ENCODE measurements at places on chromosomes 1 and 21.

GRCh38 chr1:2351723-2352122 lies 39.6 kb downstream of the MORN1 start:
- no peak for DNase-seq

DNA sequence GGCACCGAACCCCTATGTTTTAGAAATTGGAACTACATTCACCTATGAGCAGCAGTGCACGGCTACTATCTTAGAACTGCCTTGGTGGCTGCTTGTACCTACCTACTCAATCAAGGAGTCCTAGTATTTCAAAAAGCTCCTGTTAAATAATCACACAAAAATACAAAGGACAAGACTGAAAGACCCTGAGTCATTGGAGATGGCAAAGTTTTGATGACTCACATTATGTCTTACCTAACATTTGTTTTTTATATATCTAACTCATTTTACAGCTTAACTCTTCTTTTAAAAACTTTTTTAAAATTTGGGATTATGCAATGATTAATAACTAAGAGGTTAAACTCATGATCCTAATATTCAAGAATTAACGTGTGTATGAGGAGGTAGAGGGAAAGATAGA lies 1206.0 kb upstream of the TMPRSS15 start:
- no peak for DNase-seq

DNA sequence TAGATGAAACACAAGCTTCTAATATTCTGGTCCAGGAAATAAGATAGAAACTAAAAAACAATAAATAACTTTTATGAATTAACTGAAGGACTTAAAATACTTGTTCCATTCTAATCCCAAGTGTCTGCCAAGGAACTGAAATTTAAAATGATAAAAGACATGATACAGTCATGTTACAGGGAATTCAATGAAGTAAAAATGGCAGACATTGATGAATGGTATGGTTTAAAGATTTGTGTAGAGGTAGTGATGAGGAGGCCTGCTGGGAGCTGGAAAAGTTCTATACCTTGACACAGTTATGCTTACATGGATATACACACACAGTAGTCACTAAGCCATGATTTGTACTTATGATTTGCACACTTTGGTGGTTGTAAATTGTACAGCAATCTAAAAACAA lies 2.1 kb upstream of the UBR4 start:
- no peak for DNase-seq

GRCh38 chr1:39105061-39105840 lies 79.1 kb downstream of the NDUFS5 start:
- DNase-seq: peak; percentile 75

- DNase-seq: peak; percentile 77
Observed at GRCh38 chr1:172429331-172430127, 9.0 kb downstream of the C1orf105 start.

DNA sequence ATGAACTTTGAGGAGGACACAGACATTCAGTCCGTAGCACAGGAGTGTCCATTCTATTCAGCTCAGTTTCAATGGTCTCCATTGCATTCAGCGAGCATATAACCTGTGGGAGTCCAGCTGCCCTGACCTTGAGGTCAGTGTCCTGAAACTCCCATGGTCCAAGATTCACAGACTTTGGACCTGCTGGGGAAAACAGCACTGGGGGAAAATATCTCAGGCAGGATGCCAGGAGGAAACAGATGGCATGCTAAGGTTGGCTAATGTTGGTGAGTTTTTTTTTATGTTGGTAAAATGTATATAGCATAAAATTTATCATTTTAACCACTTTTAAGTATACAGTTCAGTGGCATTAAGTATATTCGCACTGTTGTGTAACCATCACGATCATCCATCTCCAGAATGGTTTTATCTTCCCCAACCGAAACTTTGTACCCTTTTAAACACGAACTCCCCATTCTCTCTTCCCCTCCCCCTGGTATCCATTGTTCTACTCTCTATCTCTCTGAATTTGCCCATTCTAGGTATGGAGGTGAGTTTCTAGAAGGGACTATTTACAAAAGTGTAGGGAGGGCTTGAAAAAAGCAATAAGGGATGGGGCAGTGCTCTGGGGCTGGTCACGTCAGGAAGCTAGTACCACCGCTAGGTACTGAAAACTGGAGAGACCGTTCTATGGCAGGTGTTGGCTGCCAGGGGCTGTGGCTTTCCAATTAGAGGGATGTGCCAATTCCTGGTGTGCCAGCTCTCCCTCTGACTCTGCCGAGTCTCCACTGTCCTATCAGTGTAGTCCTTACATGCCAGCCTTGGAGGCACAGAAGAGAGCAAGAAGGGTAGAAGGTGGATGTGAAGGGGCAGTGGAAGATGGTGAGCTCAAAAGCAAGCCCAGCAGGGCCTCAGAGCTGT lies 85.3 kb downstream of the FOXD2 start:
- DNase-seq: no peak

- no peak for DNase-seq
Observed at GRCh38 chr1:182628657-182629056, 24.5 kb upstream of the RGS16 start.

GRCh38 chr1:172269644-172270043 lies 150.8 kb upstream of the C1orf105 start:
- DNase-seq: no peak

DNA sequence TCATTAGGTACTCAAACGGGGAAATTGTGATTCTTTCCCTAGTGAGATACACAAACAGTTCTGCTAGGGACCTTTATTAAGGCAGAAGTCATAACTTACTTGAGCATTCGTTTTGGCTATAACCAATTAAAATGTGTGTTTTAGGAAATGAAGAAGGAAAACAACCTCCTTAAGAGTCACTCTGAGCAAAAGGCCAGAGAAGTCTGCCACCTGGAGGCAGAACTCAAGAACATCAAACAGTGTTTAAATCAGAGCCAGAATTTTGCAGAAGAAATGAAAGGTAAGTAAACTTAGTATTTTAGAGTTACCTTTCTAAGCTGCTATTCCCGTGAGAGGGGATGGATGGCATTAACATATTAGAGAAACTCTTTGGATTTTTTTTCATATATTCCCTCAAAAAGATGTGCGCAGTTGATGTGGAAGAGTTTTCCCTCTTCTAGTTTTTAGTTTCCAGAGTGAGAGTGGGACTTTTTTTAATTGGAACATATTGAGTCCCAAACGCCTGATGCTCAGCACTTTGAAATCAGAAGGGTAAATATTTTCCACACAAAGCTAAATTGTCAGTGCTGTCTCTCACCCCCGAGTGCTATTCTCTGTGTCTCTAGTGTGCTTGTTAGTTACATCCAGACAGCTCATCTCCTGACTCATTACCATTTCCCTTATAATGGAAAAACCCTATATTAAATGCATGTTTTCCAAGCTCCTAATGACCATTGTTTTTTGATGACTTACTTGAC lies 34.9 kb downstream of the CENPF start:
- peak; percentile 65 for DNase-seq

DNA sequence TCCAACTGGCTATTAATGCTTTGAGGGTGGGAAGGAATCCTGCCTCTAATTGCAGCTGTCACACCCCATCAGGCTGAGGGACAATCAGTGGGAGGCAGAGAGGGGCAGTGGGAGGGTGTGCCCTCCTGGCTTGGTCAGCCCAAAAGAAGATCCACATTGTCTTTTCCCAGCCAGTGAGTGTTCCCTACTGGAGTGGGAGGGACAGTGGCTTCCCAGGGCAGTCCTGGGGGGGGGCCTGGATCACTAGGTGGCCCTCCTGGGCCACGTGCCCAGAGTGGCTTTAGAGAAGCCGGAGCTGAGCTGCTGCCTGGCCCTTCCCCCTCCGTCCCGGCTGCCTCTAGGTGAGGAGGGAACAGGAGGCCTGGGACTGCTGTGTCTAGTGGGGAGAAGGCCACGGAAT lies 14.0 kb downstream of the INKA2 start:
- no peak for DNase-seq

DNA sequence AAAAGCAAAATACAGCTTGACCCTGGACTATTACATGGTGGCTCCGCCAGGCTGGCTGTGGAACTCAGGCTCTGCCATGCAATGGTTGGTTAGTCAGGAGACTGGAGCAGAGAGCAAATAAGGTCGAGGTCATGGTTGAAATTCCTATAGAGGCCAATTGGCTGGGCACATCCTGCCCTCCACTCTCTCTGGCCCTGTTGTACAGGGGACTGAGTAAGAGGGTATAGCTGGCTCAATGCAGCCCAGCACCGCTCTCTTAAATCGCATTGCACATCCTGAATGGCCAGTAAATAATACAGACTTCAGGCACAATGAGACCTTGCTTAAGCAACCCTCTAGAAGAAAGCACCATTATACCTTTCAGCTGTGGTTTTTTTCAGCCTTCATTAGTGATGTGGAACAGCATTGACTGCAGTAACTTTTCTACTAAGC lies 59.3 kb upstream of the PPP2R5A start:
- no peak for DNase-seq

GRCh38 chr21:38263493-38263892 lies 6.7 kb downstream of the KCNJ15 start:
- DNase-seq: peak; percentile 56

DNA sequence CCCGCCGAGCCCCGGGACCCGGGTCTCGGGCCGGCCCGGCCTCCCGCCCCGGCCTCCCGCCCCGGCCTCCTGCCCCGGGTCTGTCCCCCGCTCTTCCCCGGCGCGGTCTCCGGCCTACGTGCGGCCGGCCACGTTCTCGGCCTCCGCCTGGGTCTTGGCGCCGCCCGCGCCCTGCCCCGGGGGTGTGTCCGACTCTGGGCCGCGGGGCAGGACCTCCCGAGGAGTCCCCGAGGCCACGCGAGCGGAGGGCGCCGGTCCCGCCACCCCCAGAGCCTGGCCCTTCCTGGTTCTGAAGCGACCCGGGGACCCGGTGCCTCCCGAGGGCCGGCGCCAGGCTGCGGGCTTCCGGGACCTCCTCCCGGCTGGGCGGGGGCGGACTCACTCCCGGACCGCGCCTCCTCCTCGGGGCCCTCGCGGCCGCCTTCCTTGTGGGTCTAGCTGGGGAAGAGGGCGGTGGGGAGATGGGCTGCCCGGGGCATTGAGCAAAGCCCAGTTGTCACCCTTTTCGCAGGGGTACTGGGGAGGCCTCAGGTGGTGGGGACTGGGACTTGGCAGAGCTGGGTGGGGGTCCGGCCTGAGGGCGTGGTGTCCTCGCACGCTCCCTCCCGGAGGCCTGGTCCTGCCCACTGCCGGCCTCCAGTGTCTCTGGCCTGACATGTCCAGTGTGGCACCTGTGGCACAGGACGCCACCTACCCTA lies 558 bp downstream of the PFKL start:
- DNase-seq: peak; percentile 87

DNA sequence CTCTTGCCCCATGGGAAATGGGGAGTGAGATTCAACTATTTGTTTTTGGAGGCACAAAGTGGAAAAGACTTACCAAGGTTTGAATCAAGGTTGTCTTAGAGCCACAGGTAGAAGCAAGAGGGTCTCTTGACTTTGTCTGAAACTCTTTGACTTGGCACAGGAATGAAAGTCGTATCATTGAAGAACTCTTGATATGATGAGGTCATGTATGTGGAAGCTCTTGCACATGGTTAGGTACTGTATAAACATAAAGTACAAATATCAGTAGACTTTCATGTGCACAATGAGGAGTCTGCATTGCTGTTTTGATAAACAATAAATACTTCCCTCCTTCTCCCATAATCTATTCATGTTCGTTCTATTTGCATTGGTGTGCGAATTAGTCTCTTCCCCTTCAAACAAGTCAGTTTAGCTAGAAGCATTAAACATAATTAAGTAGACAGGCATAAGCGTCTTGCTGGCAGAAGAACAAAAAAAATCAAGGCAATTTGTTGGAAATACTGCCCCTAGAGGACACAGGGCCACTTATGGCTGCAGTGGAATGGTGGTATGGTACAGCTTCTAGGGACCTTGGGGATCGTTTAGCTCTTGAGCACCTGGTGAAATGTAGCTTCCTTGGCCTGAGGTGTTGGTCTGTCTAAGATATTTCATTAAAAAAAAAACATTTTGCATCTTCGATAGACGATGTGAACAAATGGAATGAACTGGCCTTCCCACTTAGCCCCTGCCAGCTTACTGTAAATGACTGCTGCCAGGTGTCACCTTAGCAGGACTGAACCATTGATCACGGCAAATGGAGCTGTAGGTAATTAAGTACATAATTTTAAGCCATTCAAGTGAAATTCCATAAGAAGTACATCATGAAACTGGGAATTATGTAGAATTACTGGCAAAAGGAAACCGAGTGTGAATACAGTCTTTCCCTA lies 218.0 kb upstream of the GALNT2 start:
- DNase-seq: peak; percentile 21

GRCh38 chr1:168079761-168080160 lies 57.0 kb downstream of the GPR161 start:
- peak; percentile 68 for DNase-seq

- no peak for DNase-seq
Observed at GRCh38 chr1:1538334-1538733, 2.1 kb downstream of the TMEM240 start.

DNA sequence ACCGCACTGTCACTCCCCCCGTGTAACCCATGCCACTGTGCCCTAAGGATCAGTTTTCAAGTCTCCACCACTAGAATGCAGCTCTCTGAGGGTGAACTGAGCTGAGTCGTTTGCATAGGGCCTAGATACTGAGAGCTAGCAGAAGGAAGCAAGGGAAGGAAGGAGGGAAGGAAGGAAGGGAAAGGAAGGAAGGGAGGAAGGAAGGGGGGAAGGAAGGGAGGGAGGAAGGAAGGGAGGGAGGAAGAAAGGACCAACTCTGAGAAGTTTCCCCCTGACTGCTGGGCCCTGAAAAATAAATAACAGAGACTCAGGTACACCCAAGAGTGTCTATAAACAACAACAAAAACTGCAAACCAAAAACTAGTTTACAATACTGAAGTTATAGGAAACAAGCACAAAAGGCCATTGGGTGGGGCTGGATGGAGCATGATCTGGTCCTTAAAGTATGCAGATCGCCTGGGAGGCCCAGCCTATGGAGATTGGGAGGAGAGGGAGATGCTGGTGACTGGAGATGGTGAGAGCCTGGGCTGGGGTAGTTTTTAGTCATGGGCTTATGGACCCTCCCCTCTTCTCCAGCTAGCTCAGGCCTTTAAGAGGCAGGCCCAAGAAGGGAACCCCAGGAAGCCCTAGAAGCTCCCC lies 1.7 kb upstream of the MRPS15 start:
- peak; percentile 56 for DNase-seq

DNA sequence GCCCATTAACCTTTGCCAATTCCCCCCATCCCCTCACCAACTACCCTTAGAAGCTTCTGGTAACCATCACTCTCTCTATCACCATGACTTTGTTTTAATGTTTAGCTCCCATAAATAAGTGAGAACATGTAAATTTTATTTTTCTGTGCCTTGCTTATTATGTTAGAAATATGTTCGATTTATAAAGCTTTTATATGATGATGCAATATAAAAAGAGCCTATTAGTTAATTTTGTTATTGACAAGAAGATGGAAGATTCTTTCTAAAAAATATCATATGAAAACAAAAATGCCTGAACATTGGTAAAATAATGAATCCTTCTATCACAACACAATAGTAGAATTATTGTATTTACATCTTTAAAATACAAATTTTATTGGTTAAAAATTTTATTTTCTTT lies 836.1 kb upstream of the TMPRSS15 start:
- DNase-seq: no peak

- peak; percentile 90 for DNase-seq
Observed at GRCh38 chr1:34742667-34743270, 12.1 kb upstream of the GJB5 start.

DNA sequence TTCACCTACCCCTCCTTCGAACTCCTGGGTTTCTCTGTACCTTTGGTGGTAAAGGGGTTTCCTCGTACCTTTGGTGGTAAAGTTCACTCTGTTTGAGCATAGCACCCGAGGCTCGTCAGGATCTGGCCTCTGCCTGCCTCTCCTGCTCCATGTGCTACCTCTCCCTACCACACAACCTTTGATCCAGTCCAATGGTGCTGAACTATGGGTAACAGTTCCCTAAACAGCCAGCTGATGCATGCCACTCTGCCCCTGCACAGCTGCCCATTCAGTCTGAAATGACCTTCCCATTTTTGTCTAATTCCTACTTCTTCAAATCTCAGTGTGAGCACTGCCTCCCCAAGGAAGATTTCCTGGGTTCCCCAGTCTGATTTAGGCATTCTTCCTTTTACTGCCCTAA lies 14.0 kb downstream of the OVAAL start:
- no peak for DNase-seq
